ENCODE measurements at places on chromosomes 6 and 20.

DNA sequence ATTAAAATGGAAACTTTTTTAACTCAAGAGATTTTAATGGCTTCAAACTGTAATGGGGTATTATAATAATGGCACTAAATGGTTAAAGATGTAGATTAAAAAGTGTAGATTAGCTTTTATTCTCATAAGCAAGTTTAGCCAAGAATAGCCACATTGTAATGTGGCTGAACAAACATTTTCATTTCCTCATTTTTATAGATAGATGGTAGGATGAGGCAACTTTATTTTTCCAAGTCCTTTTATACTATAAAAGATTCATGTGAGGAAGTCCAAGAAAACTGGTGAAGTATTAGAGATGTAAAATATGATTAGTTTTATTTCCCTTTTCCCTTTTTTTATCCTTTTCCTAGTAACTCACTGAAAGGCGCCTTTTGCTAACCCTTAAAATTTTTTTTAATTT lies 88.8 kb downstream of the ATRN start:
- no peak for DNase-seq

DNA sequence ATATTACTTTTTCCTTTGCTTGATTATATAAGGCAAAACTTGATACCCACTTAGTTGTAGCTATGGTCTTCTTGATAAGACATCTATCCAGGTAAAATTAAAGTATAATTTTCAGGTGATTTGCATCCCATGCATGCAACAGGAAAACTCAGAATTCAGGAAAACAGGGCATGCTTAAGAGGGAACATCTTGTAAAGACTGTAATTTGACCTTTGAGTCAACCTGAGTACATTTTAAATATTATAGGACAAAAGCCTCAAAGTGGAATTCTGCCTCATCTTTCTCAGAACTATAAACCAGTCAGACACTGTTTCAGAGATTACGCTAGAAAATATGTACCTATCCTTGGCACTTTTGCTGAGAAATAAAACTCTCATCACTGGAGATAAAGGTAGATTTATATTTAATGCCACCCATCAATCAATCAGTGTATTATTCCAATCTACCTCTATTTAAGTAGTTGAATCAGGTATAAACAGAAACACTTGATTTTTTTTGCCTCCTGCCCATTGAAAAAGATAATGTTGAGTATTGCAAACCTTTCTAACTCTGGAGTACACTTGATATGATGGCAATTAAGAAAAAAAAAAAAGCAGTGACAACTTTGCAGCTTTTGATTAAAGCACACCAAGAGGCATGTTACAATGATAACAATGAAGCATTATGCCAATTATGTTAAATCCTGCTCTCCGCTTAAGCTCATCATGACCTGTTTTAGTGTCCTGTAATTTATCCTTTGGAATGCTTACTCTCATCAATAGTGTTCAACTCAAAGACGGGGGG lies 2.8 kb downstream of the CITED2 start:
- no peak for DNase-seq

DNA sequence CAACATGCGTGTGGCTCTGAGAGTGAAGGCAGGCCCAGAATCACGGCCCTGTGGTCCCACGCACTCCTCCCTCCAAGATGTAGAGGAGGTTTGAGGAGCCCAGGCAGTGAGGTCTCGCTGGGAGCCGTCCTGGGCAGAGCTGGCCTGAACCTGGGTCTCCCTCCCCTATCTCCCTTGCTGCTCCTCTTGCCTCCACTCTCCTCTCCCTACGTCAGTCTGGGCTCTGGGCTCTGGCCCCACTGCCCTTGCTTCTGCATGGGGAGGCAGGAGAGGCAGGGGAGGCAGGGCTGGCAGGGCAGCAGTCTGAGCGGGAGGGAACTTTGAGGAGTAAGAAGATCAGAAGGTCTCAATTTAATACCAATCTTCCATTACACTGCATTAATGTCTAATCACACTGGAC lies 375.1 kb downstream of the ZFAND3 start:
- no peak for DNase-seq

DNA sequence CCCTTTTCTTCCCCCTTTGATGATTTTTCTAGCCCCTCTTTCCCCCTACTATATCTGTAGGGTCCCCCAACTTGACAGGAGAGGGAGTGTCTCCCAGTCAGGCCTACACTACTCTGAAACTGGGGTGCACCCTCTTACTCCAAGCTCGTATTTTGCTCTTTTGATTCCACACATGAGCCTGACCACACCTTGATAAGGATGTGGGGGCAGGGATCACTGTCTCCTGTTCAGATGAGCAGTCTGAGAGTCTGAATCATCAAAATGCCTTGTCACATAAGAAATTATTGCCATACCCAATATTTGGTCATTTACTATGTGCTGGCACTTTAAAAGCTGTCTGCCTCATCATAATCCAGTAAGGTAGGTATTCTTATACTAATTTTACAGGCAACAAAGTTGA lies 15.9 kb downstream of the PNPLA1 start:
- DNase-seq, result no peak

- no peak for DNase-seq
Measured at GRCh38 chr20:1302685-1303541, 26.0 kb downstream of the SDCBP2 start.

GRCh38 chr20:17897566-17898307 lies 70.9 kb downstream of the SNX5 start:
- no peak for DNase-seq

DNA sequence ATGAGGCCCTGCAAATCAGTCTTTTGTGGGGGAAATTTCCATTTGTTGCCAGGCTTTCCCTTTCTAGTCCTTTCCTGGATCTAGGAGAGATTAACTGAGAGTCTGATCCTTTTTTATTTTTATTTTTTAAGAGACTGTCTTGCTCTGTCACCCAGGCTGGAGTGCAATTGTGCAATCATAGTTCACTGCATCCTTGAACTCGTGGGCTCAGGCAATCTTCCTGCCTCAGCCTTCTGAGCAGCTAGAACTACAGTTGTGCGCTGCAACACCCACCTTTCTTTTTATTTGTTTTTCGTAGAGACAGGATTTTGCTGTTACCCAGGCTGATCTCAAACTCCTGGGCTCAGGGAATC lies 22.9 kb downstream of the OR2B2 start:
- no peak for DNase-seq

GRCh38 chr6:160919723-160920440 lies 71.7 kb upstream of the MAP3K4 start:
- no peak for DNase-seq

GRCh38 chr20:59077705-59078104 lies 35.1 kb upstream of the PRELID3B start:
- DNase-seq, result no peak

GRCh38 chr20:57676589-57677583 lies 32.9 kb downstream of the PMEPA1 start:
- no peak for DNase-seq

DNA sequence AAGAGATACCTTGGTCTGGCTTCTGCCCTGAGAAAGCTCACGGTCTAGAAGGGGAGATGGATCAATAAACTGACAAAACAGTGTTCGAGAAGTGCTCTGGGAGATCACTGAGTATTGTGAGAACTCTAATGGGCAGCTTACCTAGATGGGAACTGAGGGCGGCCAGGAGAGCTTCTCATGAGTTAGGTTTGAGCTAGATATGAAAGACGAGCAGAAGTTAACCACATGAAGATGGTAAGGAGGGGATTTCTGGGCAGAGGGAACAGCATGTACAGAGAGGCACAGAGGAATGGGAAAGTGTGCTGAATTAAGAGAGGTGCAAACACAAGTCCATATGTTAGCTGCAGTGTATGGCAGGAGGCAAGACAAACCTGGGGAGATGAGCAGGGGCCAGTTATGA lies 11.9 kb downstream of the ZFAND3 start:
- DNase-seq, result no peak

- no peak for DNase-seq
Measured at GRCh38 chr6:125312950-125313349, 11.2 kb upstream of the HDDC2 start.

- DNase-seq, result no peak
Measured at GRCh38 chr20:45105317-45105716, 4.4 kb upstream of the KCNS1 start.

DNA sequence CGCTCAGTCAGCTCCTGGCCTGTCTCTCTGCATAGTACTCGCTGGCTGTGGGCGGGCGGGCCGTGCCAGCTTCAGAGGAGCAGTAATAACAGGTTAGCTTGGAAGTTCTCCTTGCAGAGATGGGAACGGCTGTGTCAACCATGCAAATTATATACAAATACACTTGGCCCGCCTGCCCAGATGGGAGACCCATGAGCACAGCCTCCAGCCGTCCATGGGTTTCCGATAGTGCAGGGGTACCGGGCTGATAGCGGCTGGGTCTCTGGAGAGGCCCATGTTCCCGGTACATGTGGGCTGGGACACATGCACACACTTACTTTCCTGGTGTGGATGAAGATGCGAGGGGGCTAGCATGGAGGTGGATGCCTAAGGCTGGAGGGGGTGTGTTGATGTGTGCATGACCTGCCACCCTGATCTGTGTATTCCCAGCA lies 12.8 kb upstream of the ZNF831 start:
- DNase-seq, result no peak

DNA sequence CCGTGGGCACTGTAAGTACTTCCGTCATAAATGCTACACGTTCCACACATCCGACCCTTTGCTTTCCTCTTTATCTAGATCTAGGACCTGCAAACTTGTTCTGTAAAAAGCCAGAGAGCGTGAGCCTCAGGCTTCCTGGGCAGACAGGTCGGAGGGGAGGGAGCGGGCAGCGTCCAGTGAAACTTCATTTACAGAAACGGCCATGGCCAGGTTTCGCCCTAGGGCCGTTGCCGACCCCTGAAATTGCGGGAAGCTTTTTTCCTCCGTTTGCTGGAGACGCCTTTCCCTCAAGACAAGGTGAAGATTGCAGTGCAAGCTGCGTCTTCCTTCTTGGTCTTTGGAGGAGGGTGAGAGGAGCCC lies 155.4 kb downstream of the DLL1 start:
- DNase-seq, result no peak

DNA sequence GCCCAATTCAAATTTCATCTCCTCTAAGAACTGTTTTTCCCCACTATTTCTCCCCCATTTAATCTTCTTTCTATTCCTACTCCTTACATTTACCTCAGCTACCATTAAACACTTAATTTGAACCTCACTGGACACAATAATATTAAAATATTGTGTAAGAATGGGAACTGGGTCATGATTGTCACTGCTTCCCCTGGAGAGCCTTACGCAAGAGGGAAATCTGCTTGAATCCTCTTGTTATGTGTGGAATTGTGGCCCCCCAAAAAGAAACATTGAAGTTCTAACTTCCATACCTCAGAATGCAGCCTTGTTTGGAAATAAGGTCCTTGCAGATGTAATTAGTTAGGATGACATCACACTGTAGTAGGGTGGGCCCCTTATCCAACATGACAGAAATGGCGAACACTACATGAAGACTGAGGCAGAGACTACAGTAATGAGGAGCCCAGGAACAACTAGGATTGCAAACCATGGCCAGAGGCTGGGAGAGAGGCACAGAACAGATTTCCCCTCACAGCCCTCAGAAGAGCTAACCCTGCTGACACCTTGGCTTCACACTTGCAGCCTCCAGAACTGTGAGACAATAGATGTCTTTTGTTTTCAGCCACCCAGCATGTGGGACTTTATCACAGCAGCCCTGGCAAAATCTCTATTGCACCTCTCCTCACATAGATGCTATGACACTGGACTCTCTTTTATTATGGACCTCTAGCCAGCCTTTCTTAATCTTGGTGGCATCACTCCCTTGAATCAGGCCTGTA lies 29.9 kb downstream of the HIVEP2 start:
- DNase-seq, result no peak

- DNase-seq, result no peak
Measured at GRCh38 chr6:153024709-153025017, 22.2 kb upstream of the MTRF1L start.

DNA sequence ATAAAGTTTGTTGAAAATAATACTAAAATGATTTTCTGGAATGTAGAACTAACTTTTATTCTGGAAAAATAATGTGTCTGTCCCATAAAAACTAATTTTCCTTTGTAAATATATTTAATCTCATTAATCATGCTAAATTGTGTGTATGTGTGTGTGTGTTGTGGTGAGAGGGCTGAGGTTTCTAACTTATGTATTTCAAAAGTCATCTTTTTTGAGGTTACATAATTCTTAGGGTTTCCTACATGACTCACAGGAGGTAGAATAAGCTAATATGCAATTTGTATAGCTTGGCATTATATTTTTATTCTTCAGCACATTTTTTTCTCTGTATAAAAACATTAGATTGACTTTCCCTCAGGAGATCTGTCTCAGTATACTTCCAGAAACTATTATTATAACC lies 64.1 kb upstream of the CLVS2 start:
- DNase-seq, result no peak

GRCh38 chr6:90186637-90187371 lies 109.8 kb downstream of the BACH2 start:
- no peak for DNase-seq

DNA sequence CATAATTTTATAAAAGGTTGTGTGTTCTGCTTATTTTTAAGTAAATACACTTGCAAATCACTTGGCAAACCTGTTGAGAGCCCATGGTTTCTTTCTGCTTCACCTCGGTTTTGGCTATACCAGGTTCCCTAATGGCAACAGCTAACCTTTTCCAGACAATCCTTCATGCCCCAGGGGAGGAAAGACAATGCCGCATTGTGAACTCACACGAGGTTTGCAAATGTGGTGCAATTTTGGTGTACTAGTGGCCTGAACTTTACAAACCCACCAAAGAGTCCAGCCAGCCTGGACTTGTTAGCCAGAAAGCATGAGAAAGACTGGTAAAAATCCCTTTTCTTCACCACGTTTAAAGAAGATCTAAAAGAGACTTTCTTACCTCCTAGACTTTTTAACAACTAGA lies 84.8 kb upstream of the SOX4 start:
- no peak for DNase-seq

DNA sequence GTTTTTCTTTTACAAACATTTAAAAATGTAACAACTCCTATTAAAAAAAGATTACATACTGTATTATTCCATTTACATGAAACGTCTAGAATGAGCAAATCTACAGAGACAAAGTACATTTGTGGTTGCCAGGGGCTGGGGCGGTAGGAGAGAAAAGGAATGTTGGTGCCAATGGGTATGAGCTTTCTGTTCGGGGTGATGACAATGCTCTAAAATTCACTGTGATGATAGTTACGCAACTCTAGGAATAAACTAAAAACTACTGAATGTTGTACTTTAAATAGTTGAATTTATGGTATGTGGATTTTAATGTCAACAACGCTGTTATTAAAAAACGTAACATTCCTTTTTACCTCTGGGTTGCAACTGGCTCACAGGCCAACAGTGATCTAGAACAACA lies 211.1 kb downstream of the GMDS start:
- no peak for DNase-seq

- DNase-seq, result no peak
Measured at GRCh38 chr20:62466806-62467537, 8.8 kb downstream of the GATA5 start.

DNA sequence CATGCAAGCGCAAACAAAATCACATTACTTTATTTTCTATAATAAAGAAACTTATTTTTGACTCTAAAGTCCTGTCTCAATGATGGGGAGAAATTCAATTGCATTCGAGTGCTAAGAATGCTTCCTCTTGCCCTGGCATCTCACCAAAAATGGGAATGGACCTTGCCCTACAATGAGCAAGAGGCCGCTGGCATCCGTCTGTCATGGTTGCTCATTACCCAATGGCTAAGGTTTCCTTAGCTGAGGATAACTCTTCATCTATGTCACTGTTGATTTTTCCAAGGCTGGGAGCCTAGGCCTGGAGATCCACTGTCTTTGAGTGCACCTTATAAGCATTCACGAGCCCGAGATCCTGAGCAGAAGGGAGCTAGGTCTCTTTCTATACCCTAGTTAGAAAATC lies 471.3 kb upstream of the NRSN1 start:
- no peak for DNase-seq
